Left colon (tissue), 2 donors: ENCODE measurements at places on chromosomes 12 and 14. TPM values are rescaled to one million over a fixed set of nuclear protein-coding genes. Genes with fewer than 3 reads are reported as not detected.

GRCh38 chr14:36604757-36605505 is 22.5 kb upstream of the NKX2-8 start:
- peak; percentile 39 for DNase-seq

DNA sequence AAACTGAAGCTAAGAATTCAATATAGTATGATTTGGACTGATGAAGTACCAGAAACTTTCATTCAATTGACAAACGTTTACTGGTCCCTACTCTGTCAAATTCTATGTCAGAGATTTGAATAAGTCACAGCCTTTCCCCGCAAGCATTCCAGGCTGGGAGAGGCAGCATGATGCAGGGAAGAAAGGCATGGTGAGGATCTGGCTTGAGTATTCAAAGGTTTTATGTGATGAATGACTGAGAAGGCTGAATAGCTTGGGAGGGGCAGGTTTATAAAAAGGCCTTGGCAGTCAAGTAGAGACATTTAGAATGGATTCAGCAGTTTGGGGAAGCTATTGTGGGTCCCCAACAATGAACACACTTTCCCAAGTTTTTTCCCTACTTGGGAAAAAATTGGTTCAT is 431.8 kb downstream of the DPF3 start:
- DNase-seq: no peak

The CD163 gene
- total RNA-seq: 45.2 TPM

- DNase-seq: no peak
Observed at GRCh38 chr14:93266127-93266526, 59.1 kb downstream of the UBR7 start.

DNA sequence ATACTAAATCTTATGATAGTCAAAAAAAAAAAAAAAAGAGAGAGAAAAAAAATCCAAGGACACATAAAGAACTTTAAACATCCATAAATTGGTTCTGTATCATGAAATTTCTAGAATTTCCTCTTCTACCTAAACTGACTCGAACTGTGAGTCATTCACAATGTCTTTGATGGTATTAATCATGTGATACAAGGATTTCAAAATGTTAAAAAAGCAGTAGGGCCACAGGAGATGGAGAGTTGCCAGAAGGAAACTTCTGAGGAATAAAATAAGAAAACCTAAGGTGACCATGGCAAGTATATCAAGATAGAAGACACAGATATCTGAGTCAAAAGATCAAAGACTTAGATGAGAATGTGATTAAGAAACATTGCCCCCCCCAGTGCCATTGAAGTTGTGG is 1320.9 kb upstream of the FLRT2 start:
- DNase-seq: no peak
